AML-193 (cell line): ENCODE measurements at places on chromosomes 4 and X.

DNA sequence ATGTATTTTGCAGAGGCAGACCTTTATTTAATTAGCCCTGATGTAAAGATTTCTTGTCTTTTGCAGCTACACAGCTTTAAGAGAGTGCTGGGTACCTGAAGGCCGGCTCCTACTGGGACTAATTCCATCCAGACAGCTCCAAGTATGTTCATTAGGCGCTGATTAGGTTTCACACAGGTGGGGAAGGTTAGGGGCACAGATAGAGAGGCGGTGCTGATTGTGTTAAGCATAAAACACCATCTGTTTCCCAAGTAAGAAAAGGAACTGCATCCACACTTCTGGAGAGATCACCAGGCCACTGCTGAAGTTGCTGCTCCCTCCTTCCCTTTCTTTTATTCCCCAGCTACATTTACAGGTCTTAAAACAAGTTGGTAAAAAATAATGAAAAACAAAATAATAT lies 349.5 kb downstream of the ZIC3 start:
- no peak for DNase-seq

DNA sequence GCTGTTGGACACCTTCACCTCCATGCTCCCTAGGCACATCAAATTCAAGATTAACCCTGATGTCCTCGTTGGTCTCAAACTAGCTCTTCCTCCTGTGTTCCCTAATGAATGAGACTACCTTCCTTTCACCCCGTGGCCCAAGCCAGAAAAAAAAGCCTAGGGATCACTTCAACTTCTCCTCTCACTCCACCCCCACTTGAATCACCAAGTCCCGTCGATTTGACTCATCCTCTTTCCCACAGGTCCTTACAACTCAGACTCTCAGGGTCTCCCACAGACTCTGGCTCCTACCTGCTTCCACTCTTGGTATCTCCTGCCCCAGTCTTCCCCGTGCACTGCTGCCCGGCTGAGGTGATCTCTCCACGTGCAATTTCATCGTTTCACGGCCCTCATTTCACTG lies 8.5 kb downstream of the SLC25A43 start:
- DNase-seq, result no peak

- DNase-seq, result no peak
These were observed 114.9 kb downstream of the SPOCK3 start for GRCh38 chr4:167119392-167119791.

DNA sequence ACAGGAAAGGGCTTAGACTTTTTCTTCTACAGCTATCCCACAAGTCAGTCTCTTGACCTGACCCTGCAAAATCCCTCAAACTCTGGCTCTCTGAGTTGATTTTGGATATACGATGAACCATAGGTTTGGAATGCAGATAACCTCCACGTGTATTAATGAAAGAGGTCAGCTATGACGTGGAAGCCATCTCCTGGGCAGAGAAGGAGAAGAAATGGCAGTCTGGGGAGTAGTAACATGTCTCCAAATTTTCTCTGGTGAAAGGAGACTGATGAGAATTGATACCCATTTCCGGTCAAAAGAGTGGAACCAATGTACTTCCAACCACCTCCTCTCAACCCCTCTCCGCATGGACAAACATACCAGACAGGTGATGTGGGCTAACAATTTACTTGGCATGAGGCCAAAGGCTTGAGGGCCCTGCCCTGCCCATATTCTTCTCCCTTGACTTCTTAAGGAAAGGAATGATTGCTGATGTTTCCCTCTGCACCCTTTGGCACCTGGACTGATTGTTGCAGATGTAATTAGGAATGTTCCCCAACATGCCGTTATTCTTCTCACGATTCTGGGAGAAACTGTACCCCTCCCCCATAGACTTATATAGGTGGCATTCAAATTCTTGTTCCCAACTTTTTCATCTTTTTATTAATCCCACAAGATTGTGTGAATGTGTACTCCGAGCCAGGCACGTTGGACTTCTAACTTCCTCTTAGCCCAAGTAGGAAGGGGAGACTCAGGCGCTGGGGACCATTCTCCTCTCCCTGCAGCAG lies 580 bp upstream of the PLS3 start:
- no peak for DNase-seq

DNA sequence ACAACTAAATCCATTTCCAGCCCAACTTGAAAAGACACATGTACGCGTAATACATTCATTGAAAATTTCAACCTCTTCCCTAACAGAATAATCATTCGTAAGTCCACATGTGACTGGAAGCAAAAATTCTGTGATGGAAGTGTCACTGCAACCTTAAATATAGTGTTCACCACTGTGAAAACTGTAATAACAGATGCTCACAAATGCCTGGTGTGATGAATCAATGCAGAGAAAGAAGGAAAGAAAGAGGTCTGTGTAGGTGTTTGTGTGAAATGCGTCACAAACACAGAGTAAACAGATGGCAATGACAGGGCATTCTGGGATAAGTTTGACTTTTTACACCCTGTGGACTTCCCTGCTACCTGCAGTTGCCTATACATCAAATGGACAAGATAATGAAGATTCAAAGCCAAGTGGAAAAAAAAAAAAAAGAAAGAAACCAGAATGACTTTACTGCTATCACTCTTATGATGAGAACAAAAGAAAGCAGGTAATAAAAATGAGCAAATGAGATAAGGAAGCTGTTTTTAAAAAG lies 123.3 kb downstream of the EPHA5 start:
- no peak for DNase-seq

DNA sequence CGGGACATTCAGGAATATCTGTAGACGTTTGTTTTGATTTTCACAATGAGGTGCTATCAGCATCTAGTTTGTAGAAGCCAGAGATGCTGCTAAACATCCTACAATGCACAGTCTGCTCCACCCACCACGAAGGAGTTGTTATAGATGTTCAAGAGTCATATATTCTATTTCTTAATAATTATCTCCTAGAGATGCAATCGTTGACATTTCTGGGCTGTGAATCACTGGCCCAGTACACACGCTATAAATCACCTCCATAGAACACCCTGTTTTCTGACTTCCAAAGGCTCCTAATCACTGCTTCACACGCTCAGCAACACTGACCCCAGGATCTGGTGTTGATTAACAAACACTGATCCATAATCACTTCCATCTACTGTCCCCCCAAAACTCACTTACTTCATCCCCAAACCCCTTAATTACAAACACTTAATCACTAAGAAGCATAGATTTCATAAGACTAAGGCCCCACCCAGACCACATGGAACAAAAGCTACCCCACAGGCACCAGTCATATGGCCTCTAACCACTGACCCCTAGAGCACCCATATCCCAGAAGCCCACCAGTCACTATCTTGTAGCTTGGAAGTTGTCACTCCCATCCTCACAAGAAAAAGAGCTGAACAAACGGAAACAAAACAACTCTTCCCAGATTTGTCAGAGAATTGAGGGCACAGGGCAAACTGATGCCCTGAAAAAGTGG lies 31.7 kb upstream of the ZNF41 start:
- DNase-seq, result no peak

DNA sequence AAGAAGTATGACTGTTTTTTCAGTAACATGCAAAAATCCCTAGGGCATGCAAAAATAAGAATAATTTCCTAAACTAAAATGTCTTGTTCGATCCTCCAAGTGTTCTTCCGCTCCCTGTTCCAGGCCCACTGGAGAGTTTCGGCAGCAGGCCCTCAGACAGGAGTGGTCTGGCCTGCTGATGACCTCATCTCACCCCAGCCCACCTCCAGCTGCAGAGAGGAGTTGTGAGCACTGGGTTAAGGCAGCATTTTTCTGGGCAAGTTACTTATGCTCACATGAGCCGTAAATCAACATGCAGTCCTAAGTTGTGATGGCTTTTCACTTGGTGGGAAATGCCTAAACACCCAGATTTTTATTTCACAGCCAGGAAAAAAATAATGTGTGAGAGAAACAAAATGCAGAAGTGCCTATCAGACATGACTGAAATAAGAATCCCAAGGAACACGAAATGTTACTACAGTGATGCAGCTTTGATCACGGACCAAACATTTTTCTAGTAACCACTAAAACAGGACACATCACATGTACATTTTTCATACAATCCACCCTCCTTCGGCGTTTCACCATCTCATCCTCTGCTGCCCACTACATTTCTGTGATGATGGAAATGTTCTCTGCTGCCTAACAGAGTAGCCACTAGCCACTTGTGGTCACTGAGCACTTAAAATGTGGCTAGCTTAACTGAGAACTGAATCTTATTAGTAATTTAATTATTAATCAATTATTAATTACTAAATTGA lies 153.3 kb upstream of the TBL1X start:
- no peak for DNase-seq
